ENCODE measurements at places on chromosomes 11 and 22.

DNA sequence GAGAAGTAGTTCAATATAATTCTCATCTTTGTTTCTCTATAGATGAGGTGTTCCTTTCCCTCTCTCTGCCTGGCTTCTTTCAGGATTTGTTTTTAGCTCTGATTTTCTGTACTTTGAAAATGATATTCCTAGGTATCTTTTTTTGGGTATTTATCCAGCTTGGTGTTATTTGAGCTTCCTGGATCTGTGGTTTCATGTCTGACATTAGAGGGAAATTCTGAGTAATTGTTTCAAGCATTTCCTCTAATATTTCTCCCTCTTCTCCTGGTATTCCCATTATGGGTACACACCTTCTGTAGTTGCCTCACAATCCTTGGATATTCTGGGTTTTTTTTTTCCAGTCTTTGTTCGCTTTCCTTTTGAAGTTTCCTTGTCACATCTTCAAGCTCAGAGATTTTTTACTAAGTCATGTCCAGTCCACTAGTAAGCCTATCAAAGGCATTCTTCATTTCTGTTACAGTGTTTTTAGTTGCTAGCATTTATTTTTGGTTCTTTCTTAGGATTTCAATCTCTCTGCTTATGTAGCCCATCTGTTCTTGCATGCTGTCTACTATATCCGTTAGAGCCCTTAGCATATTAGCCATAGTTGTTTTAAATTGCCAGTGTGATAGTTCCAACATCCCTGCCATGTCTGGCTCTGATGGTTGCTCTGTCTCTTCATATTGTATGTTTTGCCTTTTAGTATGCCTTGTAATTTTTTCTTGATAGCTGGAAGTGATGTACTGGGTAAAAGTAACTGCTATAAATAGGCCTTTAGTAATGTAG, 5.8 kb downstream of the CCDC81 start:
- no peak for DNase-seq

- no peak for DNase-seq
These were observed 182.8 kb downstream of the KIRREL3 start for GRCh38 chr11:126817523-126818450.

DNA sequence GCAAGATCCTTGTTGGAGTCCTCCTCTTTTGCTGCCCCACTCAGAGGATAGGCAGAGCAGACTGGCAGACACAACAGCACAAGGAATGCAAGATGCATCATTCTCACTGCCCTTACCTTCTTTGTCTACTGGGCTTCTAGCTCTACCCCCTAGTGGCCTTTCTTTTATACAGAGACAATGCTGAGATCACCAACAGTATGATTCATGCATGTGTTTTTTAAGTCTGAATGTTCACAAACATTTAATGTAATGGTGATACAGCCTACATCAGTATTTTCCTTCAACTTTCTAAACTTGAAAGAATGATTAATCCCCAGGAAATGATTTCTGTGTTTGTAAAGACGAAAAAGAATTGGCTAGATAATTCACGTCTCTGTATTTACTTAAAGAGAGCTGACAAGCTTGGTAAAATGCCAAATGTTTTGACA, at the start of gene MMP10:
Gene MMP10 (minus strand): TSS at position 138 of the 428 bp plus-strand sequence. CDS start 37 bp downstream, at position 101.
- no peak for DNase-seq

GRCh38 chr22:31867386-31868153, 76.8 kb upstream of the YWHAH start:
- DNase-seq = no peak

GRCh38 chr11:131932584-131933325, 562.3 kb downstream of the NTM start:
- DNase-seq = no peak

DNA sequence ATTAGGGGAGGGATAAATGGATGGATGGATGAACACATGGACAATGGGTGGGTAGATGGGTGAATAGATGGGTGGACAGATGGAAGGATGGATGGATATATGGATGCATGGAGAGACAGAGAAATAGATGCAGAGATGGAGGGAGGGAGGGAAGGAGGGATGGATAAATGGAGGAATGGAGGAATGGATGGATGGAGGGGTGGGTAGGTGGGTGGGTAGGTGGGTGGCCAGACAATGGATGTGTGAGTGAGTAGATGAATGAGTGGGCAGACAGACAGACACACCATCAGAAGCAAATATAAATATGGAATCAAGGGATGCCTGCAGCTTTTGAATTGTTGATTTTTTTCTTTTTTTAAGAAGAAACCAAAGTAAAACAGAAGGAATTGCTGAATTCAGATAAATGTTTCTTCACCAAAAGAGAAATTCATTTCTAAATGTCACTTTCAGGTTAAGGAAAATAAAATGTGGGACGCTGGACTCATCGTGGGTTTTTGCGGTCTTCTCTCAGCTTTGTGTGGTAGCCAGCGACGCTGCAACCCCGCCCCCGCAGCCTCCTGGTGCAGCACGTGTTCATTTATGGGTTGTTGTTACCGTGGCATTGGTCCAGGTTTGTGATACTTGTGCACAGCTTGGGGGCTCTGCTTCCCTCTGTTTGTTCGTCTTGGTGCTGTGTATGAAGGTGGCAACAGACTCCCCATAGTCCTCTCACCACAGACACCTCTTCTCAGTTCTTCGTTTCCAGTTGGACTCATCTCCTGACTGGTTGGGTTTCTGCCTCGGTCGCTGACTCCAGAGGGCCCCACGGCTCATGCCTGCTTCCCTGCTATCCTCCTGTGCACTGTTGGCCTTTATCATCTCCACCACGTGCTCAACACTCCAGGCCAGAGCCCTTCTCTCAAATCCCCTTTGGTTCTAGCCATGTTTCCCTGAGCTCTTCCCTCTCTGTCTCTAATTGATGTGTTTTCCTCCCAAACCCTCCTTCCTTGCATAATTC, 76.4 kb downstream of the CDKN1C start:
- no peak for DNase-seq

GRCh38 chr22:26839216-26839615, 181.8 kb downstream of the MIAT start:
- DNase-seq = no peak

DNA sequence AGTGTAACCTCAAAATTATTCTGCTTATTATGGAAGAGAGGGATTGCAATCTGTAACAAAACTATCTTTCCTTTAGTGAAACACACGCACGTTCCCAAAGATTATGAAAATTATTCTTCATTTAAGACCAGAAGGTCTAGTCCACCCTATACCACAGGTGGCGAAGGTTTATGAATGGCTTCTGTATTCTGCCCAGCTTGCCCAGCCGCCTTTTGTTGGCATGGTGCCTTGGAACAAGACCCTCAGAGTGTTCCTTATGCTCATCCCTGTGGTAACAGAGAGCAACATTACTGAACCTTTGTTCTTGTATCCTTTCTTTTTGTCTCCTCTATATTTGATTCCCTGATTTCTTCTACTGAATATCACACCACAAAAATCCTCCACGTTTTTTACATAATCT, 116.4 kb downstream of the FAR1 start:
- no peak for DNase-seq

DNA sequence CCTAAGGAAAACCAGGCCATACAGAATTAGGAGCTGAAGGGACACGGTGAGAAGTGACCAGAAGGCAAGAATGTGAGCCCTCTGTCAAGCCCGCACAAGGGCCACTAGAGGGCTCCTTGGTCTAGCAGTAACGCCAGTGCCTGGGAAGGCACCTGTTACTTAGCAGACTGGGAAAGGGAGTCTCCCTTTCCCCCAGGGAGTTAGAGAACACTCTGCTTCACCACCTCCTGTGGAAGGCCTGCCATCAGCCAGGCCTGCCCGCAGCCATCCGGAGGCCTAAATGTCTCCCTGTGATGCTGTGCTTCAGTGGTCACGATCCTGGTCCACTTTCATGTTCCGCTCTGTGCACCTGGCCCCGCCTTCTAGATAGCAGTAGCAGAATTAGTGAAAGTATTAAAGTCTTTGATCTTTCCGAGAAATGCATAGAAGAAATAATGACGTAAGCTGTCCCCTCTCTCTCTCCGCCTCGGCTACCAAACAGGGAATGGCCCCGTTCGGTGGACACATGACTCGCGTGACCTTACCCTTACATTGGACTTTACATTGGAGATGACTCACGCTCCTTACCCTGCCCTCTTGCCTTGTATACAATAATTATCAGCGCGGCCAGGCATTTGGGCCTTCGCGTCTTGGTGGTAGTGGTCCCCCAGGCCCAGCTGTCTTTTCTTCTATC, 10.7 kb upstream of the GSTP1 start:
- no peak for DNase-seq

DNA sequence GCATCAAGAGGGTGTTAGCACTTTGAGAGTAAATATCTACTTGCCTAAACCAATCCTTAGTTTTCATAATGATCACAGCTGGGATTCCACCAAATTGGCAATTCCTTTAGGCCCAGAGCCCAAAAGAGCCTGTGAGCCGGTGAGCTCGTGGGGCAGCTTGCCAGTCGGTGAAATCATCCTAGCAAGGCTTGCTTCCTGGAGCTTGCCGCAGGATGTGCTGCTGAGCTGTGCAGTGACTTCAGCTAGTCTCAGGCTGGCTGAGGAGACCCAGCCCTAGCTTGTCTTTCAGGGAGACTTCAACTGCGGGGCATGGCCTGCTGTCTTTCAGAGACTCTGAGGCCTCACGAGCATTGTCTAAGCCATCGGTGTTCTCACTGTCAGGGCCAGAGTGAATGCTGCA, 73.6 kb upstream of the SUSD2 start:
- no peak for DNase-seq

DNA sequence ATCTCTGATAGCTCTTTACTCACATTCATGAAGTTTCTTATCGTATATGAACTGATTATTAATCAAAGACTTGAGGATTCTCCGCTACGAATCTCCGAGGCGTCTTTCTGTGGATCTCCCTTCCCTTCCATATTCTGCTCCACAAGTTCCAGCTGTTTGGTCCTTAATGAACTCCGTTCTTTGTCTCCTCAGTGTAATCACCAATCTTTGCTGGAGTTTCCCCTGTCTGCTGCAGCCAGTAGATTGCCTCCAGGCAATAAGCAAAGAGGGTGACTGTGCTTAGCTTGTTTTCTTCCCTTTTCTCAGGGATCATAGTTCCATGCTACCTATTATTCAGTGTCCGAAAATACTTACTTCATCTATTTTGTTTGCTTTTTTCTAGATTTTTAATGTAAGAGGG, 169.6 kb upstream of the FOLH1 start:
- no peak for DNase-seq

DNA sequence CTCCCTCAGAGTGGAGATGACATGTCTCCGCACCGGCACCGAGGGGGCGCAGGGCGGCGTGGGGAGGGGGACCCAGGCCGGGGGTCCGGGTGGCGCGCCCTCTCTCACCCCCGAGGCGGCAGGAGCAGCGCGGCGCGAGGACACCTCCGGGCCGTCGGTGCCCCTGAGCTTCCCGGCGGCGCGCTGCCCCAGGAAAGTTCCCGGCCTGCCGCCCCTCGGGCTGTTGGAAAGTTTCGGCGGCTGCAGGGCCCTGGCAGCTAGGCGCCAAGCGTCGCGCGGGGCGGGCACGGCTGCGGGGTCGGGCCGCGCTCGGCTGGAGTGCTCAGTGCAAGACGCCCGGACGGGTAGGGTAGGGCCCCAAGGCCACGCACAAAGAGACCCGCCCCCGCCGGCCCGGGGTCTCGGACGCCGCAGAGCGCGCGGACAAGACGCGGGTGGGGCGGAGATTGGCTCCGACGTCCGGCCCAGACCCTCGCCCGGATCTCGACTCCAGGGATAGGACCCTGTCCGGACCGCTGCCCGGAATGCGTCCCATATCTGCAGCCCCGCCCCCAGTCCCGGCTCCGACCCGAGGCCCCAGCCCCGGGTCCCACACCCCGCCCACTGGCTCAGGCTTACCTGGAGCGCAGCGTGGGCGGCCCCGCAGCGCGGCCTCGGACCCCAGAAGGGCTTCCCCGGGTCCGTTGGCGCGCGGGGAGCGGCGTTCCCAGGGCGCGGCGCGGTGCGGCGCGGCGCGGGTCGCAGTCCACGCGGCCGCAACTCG, 471 bp downstream of the ARVCF start:
- DNase-seq = no peak

DNA sequence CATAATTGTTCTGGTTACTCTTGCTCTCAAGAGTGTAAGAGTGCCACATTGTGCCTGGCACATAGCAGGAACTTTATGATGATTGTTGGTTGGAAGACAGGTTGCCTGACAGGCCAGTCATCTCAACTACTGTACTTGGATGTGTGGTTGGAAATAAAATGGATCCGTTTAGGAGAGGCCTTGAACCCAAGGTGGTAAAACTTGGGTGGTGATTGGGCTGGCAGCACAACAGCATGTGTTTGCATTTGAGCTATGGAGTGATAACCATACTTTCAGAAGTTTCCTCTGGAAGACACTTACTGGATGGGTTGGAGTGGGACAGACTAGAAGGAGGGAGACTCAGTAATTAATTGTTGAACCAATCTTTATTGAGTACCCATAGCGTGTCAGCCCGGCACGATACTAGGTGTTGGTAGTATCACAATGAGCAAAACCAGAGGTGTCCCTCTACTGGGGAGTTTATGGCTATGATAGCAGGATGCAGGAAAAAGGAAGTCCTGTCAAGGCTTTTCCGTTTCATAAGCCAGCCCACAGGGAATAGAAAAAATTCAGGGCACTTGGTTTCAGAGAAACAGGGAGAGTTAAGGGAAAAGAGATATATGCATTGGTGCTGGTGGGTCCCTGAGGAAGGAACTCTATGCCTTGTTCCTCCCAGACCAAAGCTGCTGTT, 3.1 kb upstream of the TMEM109 start:
- DNase-seq = no peak

GRCh38 chr11:66344550-66345315, at the start of gene BRMS1:
Gene BRMS1, minus strand, starts transcription at chr11:66345104. Its CDS starts 2,870 bp downstream, at chr11:66342234.
- no peak for DNase-seq

DNA sequence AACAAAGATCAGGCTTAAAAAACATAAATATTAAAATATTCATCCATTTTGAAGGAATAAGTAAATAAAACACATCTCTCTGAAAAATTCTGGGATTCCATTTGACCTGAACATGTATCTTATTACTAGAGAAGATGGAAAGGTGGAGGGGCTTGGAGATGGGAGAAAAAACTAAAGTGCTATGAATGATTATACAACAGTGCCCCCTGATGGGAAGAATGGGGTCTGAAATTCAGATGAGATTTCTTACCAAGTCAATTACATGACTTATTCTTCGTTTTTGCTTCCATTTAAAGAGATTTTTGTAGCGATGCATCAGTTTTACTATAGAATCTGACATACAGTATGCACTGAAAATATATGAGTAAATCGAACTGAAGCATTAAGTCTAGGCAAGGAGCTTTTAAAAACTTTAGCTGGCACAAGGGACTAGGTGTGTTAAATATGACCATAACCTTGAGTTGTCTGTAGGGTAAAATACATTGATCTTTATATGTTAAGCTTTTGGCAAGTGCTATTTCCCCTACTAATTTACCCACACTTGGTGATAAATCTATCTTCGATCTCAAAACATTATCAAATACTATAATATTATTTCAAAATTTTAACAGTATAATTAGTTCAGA, 718.8 kb downstream of the CNTN5 start:
- DNase-seq = no peak

GRCh38 chr11:17382046-17382728, 6.3 kb downstream of the KCNJ11 start:
- DNase-seq = no peak

- no peak for DNase-seq
These were observed 270.0 kb downstream of the SOX6 start for GRCh38 chr11:16086229-16086819.

GRCh38 chr11:123381817-123382554, 48.1 kb upstream of the GRAMD1B start:
- no peak for DNase-seq

All from cortex of kidney (tissue), 1 donor.